Sigmoid colon (tissue), 7 donors: ENCODE measurements at places on chromosomes 7 and 10. TPM values are rescaled to one million over a fixed set of nuclear protein-coding genes. Genes with fewer than 3 reads are reported as not detected.

The NUTM2B gene
- 6.9 TPM for polyA plus RNA-seq

The FAM25G gene
- 12.5 TPM for polyA plus RNA-seq

The UNCX gene
- polyA plus RNA-seq: not detected

The SSBP1 gene
- polyA plus RNA-seq: 174 TPM

The LRRD1 gene
- polyA plus RNA-seq: 0.04 TPM

The SPDYE1 gene
- not detected for polyA plus RNA-seq

The NKX2-3 gene
- polyA plus RNA-seq: 7.2 TPM

The MAT1A gene
- not detected for polyA plus RNA-seq

The CDNF gene
- not detected for polyA plus RNA-seq

The CCDC136 gene
- polyA plus RNA-seq: not detected

The AGMO gene
- polyA plus RNA-seq: 0.42 TPM

The ACTA2 gene
- polyA plus RNA-seq: 43.7 TPM

The SLC18A3 gene
- not detected for polyA plus RNA-seq
